ENCODE measurements at places on chromosomes 3 and 15.

- H3K4me3 ChIP-seq = no peak overlapping the region
- H3K27me3 ChIP-seq = no peaks in the 10 kb centered on the region
- no peak for DNase-seq
- H3K27ac ChIP-seq = no peak overlapping the region
These were observed 5.2 kb upstream of the SPINK8 start for GRCh38 chr3:48338635-48339034.

DNA sequence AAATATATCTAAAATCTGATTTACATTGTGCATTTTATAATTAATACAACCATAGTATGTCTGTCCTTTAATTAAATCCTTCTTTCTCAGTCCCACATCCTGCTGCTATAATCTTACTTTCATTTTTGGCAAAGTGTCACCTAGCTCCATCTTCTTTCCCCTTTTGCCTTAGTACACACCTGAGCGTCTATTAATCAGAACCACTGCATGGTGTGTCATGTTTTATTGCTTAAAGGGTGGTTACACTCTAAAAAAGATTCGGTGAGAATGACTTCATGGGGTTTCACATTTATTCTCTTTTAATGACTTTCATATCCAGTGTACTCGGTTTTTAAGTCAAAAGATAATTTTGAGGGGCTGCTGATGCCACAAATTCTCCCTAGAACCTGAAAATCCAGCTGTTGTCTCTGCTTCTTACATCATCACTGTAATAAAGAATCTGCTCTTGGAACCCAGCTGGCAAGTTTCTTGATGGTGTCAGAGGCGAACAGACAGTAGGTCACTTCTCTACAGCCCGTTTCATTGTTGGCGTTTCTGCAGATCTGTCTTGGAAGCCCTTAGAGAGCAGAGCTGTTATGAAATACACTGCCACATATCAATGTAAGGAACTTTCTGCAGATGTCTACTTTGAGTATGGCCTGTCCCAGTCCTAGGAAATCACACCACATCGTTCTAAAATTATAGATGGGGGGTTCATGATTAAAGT is 99.7 kb downstream of the TIGIT start:
- H3K27me3 ChIP-seq = no peaks in the 10 kb centered on the region
- no peak overlapping the region for H3K4me3 ChIP-seq
- H3K36me3 ChIP-seq = no peaks in the 10 kb centered on the region
- H3K27ac ChIP-seq = no peak overlapping the region
- peaks cover 13% of the 10 kb centered on the region for H3K4me1 ChIP-seq
- DNase-seq = no peak

GRCh38 chr15:89441295-89441812 is 55.0 kb downstream of the RHCG start:
- no peak overlapping the region for H3K4me3 ChIP-seq
- no peaks in the 10 kb centered on the region for H3K4me1 ChIP-seq
- no peak overlapping the region for H3K27ac ChIP-seq
- no peaks in the 10 kb centered on the region for H3K36me3 ChIP-seq

DNA sequence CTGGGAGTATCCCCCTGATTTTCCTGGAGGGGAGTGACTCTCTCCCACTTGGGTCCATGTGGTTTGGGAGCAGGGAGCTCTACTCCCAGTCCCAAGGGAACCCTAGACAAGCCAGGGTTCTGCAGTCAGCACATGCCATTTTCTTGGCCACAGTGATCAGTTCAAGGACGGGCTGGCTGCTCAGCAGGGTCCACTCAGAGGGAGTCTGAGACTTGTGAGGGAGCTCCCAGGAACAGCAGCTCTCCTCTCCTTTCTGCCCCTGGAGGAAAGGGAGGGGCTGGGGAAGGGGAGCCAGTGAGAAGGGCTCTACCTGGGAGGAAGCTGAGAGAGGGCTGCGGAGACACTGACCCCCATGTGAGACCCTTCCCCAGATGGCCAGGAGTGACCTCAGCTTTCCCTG is 29.1 kb upstream of the LMCD1 start:
- no peaks in the 10 kb centered on the region for H3K27me3 ChIP-seq
- no peaks in the 10 kb centered on the region for H3K36me3 ChIP-seq
- no peak overlapping the region for H3K27ac ChIP-seq
- no peaks in the 10 kb centered on the region for H3K4me1 ChIP-seq
- no peak overlapping the region for H3K4me3 ChIP-seq

GRCh38 chr3:79598594-79598993 is 169.2 kb downstream of the ROBO1 start:
- no peak for DNase-seq
- H3K4me1 ChIP-seq = no peaks in the 10 kb centered on the region
- H3K27me3 ChIP-seq = no peaks in the 10 kb centered on the region
- H3K36me3 ChIP-seq = no peaks in the 10 kb centered on the region
- no peak overlapping the region for H3K4me3 ChIP-seq

- H3K4me1 ChIP-seq = no peaks in the 10 kb centered on the region
- no peaks in the 10 kb centered on the region for H3K36me3 ChIP-seq
- no peak overlapping the region for H3K4me3 ChIP-seq
- no peaks in the 10 kb centered on the region for H3K27me3 ChIP-seq
- no peak overlapping the region for H3K27ac ChIP-seq
These were observed 6.1 kb upstream of the MESP2 start for GRCh38 chr15:89770041-89770440.

DNA sequence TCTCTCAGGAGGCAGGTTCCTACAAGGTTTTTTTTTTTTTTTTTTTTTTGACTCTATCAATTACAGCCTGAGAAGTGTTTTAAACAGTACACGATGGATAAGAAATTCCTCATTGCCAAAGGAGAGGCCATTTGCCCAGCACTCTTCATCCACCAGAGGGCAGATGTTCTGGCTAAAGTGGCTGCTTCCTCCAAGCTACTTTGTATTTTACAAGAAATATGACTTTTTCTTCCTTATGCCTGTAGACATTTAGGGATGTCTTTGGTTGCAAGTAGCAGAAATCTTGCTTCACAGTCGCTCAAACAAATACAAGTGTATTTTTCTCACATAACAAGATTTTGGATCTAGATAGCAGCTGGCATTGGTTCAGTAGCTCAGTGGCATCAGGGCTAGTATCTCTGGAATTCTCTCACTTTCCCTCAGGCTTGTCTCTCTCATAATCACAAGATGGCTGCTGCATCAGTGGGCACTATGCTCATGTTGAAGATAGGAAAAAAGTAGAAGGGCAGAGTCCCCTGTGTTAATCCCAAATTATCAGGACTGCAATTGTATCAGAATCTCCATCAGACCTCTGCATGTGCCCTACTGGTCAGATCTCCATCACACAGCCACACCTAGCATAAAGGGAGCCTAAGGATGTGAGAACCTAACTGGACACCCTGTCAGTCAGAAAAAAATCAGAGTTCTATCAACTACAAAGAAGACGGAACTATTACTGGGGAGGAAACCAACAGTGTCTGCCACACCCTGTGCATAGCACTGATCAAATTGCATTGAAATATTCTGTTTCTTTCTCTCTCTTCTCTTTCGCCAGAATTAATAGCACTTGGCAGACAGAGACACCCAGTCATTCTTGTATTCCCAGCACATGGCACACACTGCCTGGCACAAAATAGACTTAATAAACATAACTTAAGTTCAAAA is 138.9 kb upstream of the COL8A1 start:
- H3K4me1 ChIP-seq = no peaks in the 10 kb centered on the region
- H3K4me3 ChIP-seq = no peak overlapping the region
- no peak for DNase-seq
- no peaks in the 10 kb centered on the region for H3K36me3 ChIP-seq
- no peak overlapping the region for H3K27ac ChIP-seq
- no peaks in the 10 kb centered on the region for H3K27me3 ChIP-seq

GRCh38 chr15:39161096-39161495 is 419.8 kb upstream of the THBS1 start:
- no peak overlapping the region for H3K4me3 ChIP-seq
- H3K27ac ChIP-seq = no peak overlapping the region
- DNase-seq = no peak
- no peaks in the 10 kb centered on the region for H3K4me1 ChIP-seq
- H3K36me3 ChIP-seq = no peaks in the 10 kb centered on the region
- H3K27me3 ChIP-seq = no peaks in the 10 kb centered on the region

DNA sequence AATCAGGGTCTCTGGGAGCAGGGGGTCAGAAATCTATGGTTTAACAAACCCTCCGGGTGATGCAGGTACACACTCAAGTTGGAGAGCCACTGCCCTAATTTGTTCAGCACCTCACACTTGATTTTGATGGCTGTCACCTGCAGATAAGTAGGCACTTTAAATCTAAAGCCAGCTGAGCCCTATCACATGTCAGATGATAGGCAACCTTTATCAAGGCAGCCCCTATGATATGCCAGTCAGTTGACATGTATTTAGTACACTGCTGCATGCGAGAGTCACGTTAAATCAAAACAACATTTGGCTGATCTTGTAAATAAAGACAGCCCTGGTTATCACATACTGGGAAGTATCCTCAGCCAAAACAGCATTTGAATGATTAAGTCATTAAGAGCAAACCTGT is 104.4 kb upstream of the MCTP2 start:
- no peaks in the 10 kb centered on the region for H3K27me3 ChIP-seq
- no peaks in the 10 kb centered on the region for H3K4me1 ChIP-seq
- no peak overlapping the region for H3K27ac ChIP-seq
- no peak for DNase-seq
- no peak overlapping the region for H3K4me3 ChIP-seq
- no peaks in the 10 kb centered on the region for H3K36me3 ChIP-seq

DNA sequence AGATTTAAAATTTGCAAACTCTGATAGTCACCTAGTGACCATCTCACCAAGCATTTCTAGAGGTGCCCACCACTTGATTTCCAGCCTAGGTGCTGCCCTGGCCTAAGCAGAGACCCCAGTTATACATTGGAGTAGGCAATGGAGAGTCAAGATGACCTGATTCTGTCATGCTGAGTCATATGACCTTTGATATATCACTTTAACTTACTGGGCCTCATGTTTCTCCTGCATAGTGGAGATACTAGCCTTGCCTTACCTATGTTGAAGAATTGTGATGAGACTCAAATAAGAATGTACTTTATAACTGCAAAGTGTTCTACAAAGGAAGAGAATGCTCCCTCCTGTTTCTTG is 75.5 kb upstream of the XCR1 start:
- no peaks in the 10 kb centered on the region for H3K27me3 ChIP-seq
- H3K27ac ChIP-seq = no peak overlapping the region
- H3K4me3 ChIP-seq = no peak overlapping the region
- no peak for DNase-seq
- peaks cover 27% of the 10 kb centered on the region for H3K4me1 ChIP-seq

DNA sequence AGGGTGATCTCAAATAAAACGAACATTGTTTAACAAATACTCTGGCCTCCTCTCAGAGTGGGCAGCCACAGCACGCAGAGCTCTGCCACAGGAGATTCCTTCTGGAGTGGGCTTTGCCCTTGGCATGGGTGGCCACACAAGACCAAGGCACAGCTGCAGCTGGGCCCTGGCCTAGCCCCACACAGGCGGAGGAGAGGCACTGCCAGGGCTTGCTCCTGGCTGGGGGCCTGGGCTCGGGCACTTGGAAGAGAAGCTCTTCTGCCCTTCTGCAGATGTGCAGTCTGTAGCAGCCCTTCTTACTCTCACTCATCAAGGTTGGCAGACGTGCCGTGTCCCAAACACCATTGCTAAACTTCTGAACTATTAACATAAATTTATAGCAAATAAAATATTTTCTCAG is 67.2 kb downstream of the CRTC3 start:
- no peak overlapping the region for H3K4me3 ChIP-seq
- peaks cover 89% of the 10 kb centered on the region for H3K4me1 ChIP-seq
- peak overlapping the region; percentile 62 for H3K27ac ChIP-seq
- H3K36me3 ChIP-seq = no peaks in the 10 kb centered on the region
- no peak for DNase-seq

- H3K4me1 ChIP-seq = no peaks in the 10 kb centered on the region
- H3K36me3 ChIP-seq = no peaks in the 10 kb centered on the region
- no peak overlapping the region for H3K27ac ChIP-seq
These were observed 60.9 kb upstream of the ATP11B start for GRCh38 chr3:182732232-182733015.

- no peak overlapping the region for H3K4me3 ChIP-seq
- peaks cover 28% of the 10 kb centered on the region for H3K4me1 ChIP-seq
- no peaks in the 10 kb centered on the region for H3K27me3 ChIP-seq
- H3K36me3 ChIP-seq = no peaks in the 10 kb centered on the region
These were observed 27.1 kb upstream of the TPRG1 start for GRCh38 chr3:189144645-189145044.

- DNase-seq = no peak
- H3K36me3 ChIP-seq = no peaks in the 10 kb centered on the region
- no peaks in the 10 kb centered on the region for H3K27me3 ChIP-seq
- H3K4me3 ChIP-seq = no peak overlapping the region
- no peak overlapping the region for H3K27ac ChIP-seq
These were observed 117.6 kb downstream of the TOP2B start for GRCh38 chr3:25547103-25547502.

DNA sequence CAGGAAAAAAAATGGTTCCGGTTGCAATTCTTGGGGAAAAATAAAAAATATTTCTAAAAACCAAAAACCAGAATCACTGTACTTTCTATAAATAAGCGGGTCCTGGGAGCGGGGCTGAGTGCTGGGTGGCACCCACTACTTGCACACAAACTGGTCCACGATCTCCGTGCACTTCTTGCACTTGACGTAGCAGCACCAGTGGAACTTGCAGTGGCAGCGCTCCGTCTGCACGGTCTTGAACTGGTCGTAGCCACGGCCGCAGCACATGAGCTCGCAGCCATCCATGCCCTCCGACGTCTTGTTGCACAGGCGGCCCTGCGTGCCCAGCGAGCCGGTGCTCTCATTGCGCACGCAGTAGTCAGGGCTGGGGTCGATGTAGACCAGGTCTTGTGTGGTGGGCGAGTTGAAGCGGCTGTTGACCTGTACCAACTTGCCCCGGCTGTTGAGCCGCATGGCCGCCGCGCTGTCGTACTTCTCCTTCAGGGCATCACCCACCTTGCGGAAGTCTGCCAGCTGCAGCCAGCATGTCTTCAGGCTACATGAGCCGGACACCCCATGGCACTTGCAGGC is 17.1 kb downstream of the WNT5A start:
- no peaks in the 10 kb centered on the region for H3K36me3 ChIP-seq
- H3K4me1 ChIP-seq = no peaks in the 10 kb centered on the region
- no peak for DNase-seq
- H3K27me3 ChIP-seq = no peaks in the 10 kb centered on the region
- no peak overlapping the region for H3K4me3 ChIP-seq

DNA sequence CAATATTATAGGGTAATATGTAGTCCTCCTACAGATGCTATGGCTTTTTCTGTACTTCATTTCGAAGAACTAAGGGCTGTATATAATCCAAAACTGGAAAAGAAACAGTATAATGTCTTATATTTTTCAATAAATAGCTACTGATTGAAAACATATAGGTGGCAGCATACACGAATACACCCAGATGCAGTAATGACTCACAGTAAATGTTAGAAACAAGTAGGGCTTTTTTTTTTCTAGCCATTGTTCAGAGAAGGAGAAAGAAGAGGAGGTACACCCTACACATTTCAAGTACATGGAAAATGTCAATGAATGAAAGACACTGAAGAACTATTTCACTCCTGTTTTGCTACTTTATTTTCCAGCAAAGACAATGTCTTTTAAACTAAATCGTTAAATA is 9.4 kb downstream of the DAZL start:
- no peak overlapping the region for H3K27ac ChIP-seq
- no peak for DNase-seq
- H3K27me3 ChIP-seq = no peaks in the 10 kb centered on the region
- no peaks in the 10 kb centered on the region for H3K36me3 ChIP-seq
